ENCODE measurements at places on chromosomes 6 and 20.

- peak; percentile 86 for DNase-seq
Observed at GRCh38 chr20:14337400-14338171, at the start of gene FLRT3. Gene FLRT3 (minus strand): TSS chr20:14337612. CDS start chr20:14327506, 10,106 bp downstream.

DNA sequence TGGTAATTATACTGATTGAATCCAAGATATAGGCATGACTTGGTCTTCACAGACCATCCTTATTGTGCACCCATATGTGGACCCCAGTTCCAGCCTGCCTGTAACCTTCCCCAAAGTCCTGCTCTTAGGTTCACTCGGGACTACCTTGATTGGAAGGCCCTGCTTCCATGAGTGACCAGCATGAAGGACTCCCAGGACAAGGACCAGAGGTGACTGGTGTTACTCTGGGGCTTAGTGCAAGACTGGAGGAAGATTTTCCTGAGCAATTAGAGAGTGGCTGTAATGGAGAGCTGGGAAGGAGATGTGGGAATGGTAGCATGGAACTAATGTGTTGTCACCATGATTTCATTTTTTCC is 15.1 kb downstream of the BRD2 start:
- DNase-seq, result peak; percentile 50

- DNase-seq, result no peak
Observed at GRCh38 chr20:588476-588875, 21.6 kb downstream of the TCF15 start.

DNA sequence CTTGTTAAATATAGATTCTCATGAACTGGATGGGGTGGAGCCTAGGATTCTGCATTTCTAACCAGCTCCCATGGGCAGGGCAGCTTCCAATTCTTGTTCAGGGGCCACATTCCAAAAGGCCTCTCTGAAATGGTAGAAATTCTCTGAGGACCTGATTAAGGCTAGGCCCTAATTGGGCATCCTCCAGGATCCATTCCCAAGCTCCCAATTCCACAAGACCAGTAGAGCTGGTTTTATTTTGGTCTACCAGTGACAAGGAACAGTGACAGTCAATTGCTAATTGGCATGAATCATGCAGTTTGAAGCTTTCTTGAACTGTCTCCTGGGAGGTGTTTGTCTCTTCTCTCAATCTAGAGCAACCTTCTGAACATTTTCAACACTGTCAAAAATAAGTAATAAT is 3.0 kb downstream of the THBD start:
- DNase-seq, result peak; percentile 32

- DNase-seq, result no peak
Observed at GRCh38 chr20:1493536-1493935, 2.3 kb upstream of the SIRPB2 start.

DNA sequence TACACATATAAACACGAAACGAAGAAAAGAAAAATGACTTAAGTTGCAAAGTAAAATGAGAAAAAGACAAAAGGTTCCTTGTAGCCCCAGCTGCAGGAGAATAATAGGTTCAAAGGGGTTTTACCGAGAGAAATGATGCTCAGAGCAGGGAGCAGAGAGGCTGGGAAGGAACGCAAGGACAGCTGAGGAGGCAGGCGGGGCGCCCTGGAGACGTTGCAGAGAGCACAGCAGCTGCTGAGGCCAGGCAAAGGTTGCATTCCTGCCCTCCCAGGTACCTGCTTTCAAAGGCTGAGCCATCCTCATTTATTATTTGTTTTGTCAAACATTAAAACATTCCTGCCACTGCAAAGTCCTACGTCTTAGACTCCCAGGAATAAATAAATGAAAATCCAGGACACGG is 16.2 kb upstream of the VAPB start:
- DNase-seq, result peak; percentile 66

- no peak for DNase-seq
Observed at GRCh38 chr6:84055647-84056046, 22.1 kb downstream of the MRAP2 start.

- DNase-seq, result no peak
Observed at GRCh38 chr6:85047818-85048217, 283.4 kb upstream of the TBX18 start.

- no peak for DNase-seq
Observed at GRCh38 chr6:113146878-113147277, 710.3 kb upstream of the MARCKS start.

DNA sequence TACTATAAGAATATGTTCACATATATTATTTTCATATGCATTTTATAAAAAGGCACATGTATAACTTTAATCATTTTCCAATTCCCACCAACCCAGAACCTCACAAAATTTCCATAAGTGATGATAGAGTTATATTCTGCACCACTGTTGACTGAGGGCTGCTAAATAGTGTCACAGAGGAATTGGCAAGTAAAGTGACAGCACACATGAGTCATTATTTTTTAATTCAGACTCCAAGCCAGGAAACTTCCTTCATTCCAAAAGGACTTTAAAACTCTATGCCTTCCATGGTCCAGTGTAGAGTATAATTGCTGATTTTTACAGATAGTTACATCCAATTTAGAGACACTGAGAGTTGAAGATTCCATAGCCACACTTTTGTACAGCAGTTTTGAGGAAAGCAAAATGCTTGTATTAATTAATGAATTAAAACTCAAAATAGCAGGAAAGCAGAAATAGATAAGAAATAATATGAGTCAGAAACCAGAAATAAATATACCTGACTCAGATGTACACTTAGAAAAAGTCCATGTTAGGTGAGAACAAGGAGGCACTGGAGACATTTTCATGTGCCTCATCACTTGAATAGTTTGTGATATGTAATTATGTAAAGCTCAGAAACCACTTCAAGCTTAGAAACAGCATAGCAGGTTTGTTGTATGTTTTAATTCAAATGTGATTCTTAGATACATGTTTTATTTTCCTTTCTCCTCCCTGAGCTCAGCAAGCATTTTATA is 425.2 kb upstream of the OPRM1 start:
- DNase-seq, result no peak

- DNase-seq, result no peak
Observed at GRCh38 chr6:71887006-71887743, 825 bp downstream of the RIMS1 start.

DNA sequence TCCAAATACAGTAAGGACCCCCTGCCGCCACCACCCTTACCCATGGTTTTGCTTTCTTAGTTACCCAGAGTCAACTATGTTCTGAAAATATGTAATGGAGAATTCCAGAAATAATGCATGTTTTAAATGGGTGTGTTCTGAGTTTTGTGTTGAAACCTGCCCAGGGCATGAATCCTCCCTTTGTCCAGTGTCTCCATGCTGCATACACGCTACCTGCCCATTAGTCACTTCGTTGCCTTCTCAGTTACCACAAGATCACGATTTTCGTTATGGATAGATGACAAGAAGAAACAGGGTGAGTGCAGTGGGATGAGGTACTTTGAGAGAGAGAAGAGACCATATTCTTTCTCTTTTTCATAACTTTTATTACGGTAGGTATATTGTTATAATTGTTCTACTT is 10.6 kb downstream of the FARS2 start:
- DNase-seq, result peak; percentile 66

DNA sequence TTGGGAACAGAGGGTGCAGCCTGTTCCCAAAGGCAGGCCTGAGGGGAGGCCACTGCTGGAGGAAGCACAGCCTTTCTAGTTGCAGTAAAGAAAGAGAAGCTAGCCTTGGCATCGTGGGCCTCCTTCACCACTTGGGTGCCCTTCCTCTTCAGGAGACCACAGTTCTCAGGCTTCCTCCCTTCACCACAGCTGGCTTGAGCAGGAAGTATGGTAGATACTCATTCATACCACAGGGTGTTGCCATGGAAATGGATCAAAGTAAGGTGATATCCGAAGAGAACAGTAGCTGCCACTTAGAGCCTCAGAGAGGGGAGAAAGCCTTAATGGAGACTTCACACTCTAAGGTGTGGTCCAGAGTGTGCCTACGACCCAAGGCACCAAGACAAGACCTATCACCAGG is 120.4 kb upstream of the RIPOR2 start:
- no peak for DNase-seq

DNA sequence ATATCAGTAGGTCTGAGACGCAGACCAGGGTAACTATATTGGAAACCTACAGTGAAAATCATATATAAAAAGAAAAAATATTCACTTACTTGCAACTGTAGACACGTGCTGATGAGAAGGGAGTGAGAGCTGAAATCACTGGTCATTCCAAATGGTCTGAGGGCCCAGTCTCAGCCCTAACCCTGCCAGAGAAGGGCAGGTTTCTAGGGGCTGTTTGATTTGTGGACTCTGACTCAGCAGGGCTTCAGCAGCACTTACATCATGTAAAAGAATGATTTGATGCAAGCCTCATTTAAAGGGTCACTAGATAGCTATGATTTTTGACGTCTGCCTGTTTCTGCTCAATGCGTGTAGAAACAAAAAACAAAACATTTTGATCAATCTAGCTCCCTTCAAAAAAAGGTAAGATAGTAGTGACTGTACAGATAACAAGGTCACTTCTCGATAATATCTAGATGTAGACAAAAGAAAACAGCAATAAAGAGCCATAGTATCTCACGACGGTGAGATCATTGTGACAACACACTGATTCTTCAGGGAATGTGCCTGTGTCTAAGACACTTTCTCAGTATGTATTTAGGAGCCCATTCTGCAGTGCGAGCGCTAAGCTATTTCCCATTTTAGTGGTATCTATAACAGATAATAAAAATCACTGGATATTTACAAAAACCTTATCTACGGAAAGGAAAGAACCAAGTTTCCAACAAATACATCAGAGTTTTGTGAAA is 307.2 kb downstream of the HIVEP2 start:
- no peak for DNase-seq

- DNase-seq, result no peak
Observed at GRCh38 chr6:15550546-15551123, 112.2 kb downstream of the DTNBP1 start.

- DNase-seq, result no peak
Observed at GRCh38 chr20:34083137-34083536, 28.9 kb downstream of the EIF2S2 start.

DNA sequence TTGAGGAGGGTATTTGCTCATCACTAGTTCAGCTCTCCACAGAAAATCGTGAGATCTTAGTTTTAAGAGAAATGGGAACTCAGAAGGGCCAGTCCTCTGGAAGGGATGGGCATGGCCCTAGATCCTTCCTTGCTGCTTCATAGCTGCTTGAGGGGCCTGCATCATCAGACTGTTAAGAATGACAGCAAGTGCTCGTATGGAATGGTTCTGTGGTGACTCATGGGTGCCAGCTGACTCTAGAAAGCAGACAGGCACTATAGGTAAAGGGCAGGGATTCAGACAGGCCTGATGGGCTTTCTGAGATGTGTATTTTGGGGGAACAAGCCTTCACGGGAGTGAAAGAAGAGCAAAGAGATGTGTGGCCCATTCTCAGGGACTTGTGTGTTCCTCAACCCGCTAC is 90.8 kb downstream of the MYLK4 start:
- DNase-seq, result peak; percentile 73

DNA sequence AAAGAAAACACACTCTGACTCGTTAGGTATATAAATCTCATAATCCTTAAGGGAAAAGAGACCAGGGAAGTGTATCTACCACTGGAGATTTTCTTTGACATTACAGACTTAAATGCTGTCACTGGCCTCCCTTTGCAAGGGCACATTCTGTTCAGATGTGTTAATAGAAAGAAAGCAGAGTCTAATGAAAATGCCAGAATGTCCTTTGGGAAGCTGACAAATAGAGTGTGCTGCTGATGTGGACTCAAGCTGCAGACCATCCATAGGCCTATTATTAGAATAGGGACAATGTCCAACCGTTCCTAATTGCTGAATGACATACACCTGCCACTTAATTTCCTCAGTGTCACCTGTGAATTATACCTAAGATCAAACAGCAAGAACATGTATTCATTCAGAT is 41.2 kb downstream of the SLC35D3 start:
- DNase-seq, result no peak

- peak; percentile 27 for DNase-seq
Observed at GRCh38 chr6:25788305-25788922, 33.9 kb downstream of the SLC17A4 start.

- DNase-seq, result no peak
Observed at GRCh38 chr20:57848282-57848681, 138.5 kb upstream of the PMEPA1 start.

DNA sequence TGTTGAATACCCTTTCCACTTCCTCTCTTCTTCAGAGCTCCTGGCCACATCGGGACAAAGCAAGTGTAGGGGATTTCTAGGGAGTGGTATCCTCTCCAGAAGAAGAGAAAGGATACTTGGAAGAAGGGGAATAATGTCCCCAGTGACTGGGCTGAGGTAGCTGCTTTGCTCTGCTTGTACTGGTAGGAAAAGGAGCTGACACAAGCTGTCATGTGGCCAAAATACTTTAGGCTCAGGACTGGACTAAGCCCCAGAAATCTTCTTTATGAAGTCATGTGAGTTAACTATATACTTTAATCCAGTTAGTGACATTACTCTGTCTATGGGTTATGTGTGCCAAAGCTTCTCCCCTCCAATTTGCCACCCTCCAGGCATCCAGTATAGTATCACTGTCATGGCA is 40.5 kb downstream of the AKIRIN2 start:
- DNase-seq, result no peak

GRCh38 chr6:15926256-15926655 is 202.6 kb upstream of the MYLIP start:
- no peak for DNase-seq

DNA sequence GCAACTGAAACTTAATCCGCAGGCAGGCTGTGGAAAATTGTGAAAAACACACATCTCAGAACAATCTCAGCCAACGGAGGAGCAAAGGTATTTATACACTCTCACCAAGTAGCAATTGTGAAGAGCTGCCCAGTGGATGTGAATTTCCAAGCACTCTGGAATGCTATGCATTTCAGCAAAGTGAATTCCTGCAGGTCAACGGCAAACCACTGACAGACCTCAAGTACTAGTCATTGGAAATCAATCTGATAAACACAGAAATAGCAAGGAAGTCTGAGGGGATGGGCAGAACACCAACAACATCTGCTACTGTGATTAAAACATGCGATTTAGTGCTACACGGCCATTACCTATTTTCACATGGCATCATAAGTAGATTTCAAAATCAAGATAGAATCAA is 429.1 kb downstream of the HTR1B start:
- peak; percentile 62 for DNase-seq

DNA sequence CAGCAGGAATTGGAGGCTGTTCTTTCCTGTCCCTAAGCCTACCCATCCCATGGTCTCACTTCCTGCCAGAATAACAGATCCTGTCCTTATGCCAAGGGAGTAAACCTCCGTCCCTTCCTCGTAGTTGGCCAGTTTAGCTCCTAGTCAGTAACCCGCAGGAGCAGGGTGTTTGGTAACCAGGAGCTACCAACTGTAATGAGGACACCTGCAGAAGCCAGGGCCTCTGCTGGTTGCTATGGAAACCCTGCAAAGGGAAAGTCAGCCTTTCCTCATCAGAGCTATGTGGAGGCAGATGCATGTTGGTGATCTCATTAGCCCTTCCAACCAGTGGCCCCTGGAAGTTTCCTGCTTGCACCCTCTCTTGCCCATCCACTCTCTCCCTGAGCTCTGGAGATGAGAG is 368.2 kb upstream of the SULF2 start:
- peak; percentile 98 for DNase-seq

DNA sequence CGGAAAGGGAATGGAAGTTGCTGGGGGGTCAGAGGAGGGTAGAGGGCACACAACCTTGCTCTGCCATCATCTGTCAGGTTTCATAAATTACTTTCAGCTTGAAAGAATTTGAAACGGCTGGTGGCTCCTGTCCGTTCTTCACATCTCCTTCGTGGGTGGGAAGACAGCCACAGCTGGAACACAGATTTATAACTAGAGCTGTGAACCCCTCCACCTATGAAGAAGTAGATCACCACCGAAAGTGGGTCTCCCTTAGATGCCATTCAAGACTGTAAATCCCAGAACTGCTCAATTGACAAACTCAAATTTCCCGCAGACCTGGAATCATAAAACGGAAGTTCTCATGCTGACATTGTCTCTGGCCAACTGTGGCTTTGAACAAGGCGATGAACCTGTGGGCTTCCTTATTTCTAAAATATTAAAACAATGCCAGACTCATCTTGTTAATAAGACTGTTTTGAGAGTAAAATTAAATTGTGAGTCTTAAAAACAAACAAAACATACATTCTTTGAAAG is 65.3 kb downstream of the BTBD3 start:
- DNase-seq, result no peak
